Brain microvascular endothelial cell (primary cell): ENCODE measurements at places on chromosomes 5 and 9.

DNA sequence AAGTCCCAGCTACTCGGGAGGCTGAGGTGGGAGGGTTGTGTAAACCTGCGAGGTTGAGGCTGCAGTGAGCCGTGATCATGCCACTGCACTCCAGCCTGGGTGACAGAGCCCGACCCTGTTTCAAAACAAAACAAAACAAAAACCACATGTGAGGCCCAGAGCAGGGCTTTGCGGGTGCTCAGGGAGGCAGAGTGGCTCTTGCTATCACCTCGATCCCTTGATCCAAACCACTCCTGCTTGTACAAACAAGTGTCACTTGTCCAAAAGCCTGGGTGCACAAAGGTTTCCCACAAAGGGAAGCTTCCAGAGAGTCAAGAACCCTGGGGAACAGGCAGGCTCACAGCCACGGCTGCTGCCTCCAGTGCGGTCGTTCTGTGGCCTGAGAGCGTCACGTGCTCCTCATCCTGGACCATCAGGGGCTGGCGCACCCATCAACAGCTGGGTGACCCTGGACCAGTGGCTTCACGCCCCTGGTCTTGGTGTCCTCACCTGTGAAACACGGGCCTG lies 162.7 kb downstream of the C9orf50 start:
- DNase-seq, result peak; percentile 16

DNA sequence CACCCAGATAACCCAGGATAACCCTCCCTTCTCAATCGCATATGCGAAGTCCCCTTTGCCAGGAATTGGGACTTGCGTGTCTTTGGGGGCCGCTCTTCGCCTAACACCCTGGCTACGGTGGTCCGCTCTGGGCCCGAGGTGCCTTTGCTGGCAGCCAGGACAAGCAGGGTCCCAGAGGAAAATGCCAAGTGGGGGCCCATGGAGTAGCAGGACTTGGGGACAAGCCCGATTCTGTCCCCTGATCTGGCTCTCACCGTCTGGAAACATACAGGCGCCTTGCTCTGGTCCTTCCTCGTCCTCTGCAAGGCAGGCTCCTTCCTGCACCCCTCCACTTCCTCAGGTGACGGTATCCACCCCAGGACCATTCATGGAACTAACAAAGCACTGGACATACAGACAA lies 78.1 kb upstream of the UNC5A start:
- no peak for DNase-seq

DNA sequence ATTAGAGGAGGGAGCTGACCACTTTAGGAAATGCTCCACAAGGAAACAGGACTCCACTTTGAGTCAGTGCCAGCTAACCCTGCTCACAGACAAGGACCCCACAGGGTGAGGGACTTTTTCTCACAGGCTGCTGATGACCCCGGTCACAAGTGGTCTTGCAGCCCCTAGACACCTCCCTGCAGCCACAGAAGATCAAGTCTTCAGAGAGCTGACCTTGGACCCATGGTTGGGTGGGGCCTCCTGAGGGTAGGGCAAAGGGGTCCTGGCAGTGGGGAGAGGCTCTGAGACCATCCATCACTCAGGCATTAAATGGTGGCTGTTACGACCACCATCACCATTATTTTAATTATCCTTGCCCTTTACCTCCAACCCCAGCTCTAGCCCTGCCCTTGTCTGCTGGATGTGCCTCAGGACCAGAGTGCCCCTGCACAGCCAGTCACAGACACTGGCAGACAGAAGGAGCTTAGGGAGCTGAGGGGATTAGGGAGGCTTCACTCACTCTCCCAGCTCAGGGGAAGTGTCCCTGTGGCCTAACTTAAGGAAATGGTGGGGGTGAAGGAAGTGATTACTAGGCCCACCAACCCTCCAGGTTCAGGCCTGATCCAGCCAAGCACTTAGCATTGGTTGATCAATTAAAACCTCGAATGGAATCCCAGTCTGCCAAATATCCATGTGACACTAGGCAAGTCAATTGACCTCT lies 1.6 kb downstream of the ACSL6 start:
- DNase-seq, result no peak

- no peak for DNase-seq
Observed at GRCh38 chr5:122035913-122036312, 42.1 kb downstream of the LOX start.

DNA sequence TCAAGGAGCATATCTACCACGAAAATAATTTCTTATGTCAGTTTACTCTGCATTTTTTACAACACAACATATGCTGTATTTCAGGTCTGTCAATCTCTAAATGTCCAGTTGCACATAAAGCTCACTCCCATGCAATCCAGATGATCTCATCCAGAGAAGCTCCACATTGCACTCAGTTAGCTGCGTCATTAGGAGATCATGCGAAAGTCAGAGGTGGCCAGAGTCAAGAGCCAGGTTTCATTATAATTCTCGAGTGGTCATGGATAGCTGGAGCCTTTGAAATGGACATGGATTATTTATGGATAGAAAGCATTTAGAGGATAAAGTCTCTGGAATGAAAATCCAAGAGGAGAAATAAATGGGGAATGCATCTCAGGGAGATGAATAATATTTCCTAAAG lies 232.3 kb downstream of the GAS1 start:
- no peak for DNase-seq

GRCh38 chr9:136152543-136152866 lies 33.8 kb upstream of the TMEM250 start:
- no peak for DNase-seq

GRCh38 chr5:110969502-110969901 lies 102.0 kb upstream of the TSLP start:
- no peak for DNase-seq

DNA sequence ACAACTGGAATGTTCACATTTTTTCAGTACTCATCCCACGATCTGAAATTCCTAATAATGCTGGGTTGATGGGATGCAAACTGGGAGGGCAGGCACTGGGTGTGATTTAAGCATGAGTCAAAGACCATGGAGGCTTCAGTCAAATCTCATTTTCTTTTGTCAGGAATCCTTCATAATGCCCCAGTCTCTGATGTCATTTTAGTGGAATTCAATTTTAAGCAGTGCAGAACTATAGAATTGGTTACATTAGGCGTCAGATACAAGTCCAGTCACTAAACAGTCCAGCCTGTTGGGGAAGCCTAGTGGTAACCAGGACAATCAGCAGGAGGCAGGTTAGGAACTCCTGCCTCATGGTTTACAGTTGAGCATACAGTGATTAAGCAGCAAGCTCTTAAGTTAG lies 41.0 kb upstream of the TMEM215 start:
- no peak for DNase-seq

- no peak for DNase-seq
Observed at GRCh38 chr9:88828018-88828417, 163.2 kb upstream of the S1PR3 start.

DNA sequence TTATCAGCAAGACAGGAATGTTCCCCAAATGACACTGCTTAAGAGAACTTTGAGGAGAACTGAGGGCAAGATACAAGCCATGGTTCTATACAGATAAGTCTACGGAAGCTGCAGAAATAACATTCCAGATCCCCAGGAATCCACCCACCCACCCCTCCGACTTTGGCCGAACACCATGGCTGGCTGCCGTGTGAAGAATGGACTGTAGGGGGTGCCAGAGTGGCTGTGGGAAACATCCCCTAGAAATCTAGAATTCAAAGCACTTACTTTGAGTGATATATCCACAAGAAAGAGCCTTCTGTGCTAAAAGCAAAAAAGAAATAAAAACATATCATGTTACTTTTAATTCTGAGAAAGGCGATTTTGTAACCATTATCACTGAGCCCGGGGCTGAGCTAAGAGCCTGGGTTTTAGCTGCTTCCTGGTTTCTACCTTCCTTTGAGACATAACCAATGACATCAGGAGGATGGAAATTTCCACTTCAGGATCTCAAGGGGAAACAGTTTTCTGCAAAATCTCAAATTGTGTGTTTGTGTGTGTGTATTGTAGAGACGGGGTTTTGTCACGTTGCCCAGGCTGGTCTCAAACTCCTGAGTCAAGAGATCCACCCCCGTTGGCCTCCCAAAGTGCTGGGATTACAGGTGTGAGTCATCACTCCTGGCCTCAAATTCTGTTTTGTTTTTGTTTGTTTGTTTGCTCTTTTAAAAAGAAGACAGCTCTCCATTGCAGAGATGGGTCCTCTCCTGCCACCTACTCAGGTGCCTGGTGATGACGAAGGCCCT lies 36.4 kb downstream of the GGTA1 start:
- DNase-seq, result peak; percentile 69

DNA sequence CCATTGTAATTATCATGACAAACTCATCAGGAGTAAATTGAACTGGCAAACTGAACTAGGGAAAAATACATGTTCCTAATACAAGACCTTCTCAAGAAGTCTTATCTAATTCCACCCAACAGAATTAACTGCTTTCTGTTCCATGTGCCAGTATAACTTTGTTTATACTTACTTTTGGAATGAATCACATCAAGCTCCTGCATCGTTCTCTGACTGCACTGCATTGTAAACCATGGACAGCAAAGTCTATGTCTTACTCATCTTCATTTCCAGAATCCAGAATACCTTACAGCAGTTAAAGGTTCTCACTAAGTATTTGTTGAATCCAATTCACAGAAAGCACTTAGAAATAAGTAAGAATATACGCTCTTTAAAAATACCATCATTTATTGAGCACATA lies 102.8 kb downstream of the PLK2 start:
- DNase-seq, result no peak

- DNase-seq, result peak; percentile 89
Observed at GRCh38 chr5:159184858-159185381, 24.4 kb downstream of the RNF145 start.

GRCh38 chr9:87179553-87180340 lies 232.4 kb upstream of the GAS1 start:
- peak; percentile 41 for DNase-seq

- DNase-seq, result no peak
Observed at GRCh38 chr5:460273-460625, 17.3 kb downstream of the EXOC3 start.

GRCh38 chr9:125544988-125545651 lies 161.9 kb downstream of the MAPKAP1 start:
- peak; percentile 46 for DNase-seq

DNA sequence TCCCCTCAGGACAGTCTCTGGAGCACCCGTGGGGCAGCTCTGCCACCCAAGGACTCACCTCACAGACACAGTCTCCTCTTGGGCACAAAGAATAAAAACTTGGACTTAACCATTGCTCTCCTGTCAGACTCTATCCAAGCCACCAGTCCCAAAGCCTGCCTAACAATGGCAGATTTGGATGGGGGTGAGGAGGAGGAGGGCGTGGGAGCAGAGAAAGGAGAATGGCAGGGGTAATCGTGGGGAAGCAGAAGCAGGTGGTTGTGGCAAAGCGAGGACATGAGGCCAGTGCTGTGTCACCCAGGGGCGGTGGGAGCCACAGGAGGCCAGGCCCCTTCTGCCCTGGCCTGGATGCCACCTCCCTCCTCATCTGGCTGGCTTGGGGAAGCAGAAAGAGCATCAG lies 5.5 kb upstream of the FAM163B start:
- no peak for DNase-seq

GRCh38 chr5:139063664-139064054 lies 134.5 kb downstream of the SIL1 start:
- DNase-seq, result no peak

DNA sequence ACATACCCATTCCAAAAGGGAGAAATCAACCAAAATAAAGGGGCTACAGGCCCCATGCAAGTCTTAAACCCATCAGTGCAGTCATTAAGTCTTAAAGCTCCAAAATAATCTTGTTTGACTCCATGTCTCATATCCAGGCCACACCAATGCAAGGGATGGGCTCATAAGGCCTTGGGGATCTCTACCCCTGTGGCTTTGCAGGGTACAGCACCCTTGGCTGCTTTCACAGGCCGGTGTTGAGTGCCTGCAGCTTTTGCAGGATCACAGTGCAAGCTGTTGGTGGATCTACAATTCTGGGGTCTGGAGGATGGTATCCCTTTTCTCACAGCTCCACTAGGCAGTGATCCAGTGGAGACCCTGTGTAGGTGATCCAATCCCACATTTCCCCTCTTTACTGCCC lies 5.0 kb upstream of the SPINK14 start:
- DNase-seq, result no peak

- no peak for DNase-seq
Observed at GRCh38 chr5:42274913-42275312, 148.3 kb upstream of the GHR start.

DNA sequence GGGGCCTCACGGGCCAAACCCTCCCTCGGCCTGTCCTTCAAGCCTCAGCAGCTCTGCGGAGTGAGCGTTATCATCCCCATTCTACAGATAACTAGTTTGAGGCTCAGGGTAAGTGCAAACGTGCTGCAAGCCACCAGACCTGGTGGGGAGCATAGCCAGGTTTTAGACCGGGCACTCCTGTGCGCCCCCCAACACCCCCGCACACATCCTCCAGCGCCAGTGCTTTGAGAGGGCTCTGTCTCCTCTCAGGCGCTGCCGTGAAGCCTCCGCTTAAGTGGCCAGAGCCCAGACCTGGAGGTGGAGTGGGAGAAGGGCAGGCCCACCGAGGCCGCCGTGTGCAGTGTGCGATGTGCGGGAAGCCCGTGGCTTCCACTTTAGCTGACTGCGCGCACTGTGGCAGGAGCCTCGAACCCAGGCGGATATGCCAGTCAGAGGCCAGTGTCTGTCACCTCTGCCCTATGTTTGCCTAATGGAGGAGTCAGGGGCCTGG lies 1.6 kb upstream of the MGAT1 start:
- DNase-seq, result no peak

GRCh38 chr5:164317676-164318075 lies 812.3 kb downstream of the MAT2B start:
- no peak for DNase-seq

DNA sequence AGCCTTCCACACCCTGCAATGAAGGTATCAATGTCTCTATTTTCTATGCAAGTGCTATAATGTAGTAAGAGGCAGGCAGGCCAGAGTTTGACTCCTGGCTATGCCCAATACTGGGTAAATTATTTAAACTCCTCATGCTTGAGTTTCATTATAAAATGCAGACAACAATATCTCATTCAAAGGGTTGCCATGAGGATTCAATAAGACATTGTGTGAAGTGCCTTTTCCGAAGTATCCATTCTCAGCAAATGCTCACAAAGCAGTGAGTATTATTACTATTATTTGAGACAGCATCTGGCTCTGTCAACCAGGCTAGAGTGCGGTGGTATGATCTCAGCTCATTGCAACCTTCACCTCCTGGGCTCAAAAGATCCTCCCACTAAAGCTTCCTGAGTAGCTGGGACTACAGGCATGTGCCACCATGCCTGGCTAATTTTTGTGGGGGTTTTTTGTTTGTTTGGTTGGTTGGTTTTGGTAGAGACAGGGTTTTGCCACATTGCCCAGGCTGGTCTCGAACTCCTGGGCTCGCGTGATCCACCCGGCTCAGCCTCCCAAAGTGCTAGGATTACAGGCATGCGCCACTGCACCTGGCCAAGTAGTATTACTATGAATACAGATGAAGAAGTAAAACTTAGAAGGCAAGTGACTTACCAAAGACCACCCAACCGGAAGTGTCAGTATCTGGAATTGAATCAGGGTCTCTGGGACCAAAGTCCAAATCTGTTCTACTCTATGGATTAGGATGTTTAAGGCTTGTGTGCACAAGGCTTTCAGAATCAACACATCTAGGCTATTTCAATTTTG lies 18.8 kb downstream of the ADAM19 start:
- DNase-seq, result no peak

GRCh38 chr9:90306158-90306557 lies 336.5 kb downstream of the DIRAS2 start:
- DNase-seq, result no peak

- DNase-seq, result no peak
Observed at GRCh38 chr5:17481378-17481777, 16.7 kb upstream of the TAF11L2 start.

GRCh38 chr9:132597073-132597775 lies 14.8 kb downstream of the BARHL1 start:
- DNase-seq, result peak; percentile 20

GRCh38 chr5:39933061-39933460 lies 508.3 kb upstream of the DAB2 start:
- DNase-seq, result no peak
